ENCODE measurements at places on chromosomes 2 and 18.

DNA sequence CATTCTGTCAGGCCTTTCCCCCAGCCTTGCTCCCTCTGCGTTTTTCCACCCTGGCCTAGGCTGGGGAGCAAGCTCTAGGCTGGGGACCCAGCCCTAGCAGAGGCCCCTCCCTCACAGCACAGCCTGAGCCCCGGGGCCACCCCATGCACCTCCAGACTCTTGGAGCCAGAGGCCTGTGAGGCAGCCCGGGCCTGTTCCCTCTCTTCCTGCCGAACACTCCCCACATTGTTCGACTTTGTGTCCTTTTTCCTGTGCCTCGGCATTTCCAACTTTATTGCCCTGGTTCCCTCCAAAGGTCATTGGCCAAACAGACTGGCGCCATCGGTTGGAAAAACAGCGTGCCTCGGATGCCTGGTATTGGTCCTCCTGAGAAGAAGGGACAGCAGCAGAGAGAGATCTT lies 79.7 kb downstream of the HS1BP3 start:
- no peak for DNase-seq

GRCh38 chr2:30492619-30493018 lies 45.6 kb downstream of the LCLAT1 start:
- DNase-seq, result no peak

GRCh38 chr18:62777814-62778213 lies 62.5 kb downstream of the PHLPP1 start:
- DNase-seq, result no peak

DNA sequence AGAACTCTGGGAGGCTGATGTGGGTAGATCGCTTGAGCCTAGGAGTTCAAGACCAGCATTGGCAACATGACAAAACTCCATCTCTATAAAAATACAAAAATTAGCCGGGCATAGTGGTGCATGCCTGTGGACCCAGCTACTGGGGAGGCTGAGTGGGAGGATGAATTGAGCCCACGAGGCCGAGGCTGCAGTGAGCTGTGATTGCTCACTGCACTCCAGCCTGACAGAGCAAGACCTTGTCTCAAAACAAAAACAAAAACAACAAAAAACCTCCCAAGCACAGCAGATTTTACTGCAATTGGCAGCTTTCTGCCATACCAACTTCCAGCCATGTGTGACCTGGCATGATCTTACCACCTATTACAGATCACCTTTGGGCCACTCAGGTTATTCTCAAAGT lies 57.7 kb upstream of the LRPPRC start:
- no peak for DNase-seq

- DNase-seq, result no peak
These were observed 523.0 kb downstream of the ERBB4 start for GRCh38 chr2:212015588-212015987.

DNA sequence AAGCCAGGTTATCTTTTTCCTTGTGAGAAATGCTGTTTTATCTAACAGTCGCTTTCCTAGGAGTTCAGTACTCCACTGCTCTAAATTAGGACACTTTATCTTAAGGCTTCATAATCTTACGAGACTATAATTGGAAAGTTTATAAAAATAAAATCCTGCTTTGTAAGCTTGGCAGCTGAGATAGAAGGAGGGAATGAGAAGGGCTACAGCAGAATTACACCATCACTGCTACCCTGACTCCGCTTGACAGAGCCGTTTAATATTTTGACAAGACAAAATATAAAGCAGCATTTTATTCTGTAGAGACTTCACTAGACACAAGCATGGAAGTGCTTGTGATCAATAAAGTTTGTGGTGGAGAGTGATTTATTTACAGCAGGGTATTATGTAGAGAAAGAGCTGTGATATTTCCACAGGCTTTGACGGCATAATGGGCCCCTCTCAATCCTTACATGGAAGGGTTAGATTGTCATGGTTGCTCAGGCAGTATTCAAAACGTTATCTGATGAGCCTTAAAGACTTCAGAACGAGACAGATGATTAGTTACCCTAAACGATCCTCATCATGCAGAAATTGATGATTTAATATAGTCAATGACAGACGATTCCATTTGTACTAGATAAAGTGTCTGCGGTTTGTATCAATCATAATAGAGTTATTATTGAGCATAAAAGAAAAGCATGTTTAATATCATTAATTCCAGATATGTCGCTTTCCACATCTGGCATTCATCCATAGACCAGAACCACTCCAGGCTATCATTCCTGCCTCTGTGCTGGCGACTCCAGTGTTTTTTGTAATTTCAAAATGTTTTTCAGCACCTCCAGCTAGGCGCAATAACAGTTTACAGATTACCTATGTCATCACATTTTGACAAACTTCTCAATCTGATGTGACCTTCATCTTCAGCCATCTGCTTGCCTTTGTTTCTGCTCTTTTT lies 242.2 kb downstream of the FIGN start:
- DNase-seq, result no peak

DNA sequence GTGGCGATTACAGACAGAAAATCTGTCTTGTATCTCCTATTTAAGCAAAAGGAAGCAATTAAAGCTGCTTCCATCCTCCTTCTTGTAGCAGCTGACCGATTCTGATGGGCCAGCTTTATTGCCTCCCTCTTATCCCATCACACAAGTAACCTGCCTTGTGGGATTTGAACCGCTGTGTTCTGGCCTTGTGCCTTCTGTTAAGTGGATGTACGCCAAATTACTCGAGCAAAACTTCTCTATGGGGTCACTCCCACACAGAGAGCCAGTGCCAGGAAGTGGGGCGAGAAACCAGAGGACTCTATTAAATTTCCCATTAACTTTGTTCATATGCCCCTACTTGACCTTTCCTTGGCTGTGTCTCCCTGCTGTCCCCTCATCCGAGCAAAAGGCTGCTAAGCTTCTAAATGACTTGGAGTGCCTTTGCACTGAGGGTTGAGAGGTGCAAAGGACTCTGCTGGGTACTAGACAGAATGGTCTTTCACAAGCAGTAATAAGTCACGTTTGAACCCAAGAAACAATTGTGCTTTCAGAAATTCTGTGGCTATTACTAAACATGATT lies 672.5 kb downstream of the MBD2 start:
- no peak for DNase-seq

- DNase-seq, result no peak
These were observed 31.0 kb downstream of the VIT start for GRCh38 chr2:36727550-36727949.

- DNase-seq, result peak; percentile 42
These were observed 120.7 kb downstream of the FSHR start for GRCh38 chr2:49033394-49034185.

- no peak for DNase-seq
These were observed 15.2 kb upstream of the TMEM37 start for GRCh38 chr2:119416299-119416923.

DNA sequence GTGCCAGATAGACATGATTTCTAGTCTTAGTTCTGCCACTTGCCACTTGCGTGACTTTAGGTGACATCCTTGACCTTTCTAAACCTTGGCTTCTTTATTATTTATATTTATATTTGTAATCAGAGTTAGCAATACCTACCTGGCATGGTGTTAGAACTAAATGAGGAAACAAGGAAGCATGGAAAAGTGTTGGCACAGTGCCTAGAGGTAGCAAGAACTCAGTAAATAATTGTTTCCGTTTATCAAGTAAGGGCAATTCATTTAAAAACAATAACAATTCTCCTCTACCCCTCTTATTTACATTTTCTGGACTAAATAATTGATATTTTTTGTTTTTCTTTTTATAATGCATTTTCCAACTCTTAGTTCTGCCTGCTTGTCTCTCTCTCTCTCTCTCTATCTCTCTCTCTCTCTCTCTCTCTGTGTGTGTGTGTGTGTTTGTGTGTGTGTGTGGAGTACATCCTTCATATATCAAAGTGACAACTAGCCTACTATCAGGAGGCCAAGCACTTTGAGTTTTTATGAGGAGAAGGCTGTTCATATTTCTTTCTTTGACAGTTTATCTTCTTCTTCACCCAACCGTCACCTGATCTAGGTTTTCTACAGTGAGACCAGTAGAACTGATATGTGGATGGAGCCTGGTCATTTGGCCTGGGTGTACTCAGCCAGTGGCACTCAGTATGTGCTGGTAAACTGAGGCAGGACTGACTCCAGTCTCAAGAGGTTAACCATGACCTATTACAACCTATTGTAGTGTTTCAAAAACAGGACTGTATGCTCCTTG lies 134.5 kb downstream of the LRRTM1 start:
- DNase-seq, result no peak

DNA sequence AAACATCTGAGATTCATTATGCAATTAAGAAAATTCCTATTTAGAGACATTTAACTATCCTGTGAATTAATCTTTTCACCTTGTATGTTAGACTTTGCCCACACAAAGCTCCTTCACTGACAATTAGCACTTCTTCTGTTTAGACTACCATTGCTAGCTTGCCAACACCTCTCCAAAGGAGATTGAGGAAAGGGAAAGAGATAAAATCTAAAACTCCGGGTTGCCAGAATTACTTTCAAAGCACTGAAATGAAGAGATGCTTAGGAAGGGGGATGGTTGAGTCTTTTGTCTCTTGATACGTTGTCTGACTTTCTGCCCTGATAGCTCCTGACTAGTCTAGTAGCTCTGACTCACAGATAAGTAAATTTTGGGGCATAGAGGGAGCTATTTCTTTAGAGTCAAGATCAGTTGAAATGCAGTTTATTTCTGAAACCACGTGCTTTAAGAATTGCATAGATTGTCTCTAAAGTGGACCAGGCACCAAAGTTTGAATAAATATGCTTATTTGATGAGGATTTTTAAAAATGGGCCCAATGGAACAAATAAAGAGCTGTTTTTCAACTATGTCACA lies 74.1 kb upstream of the DSEL start:
- DNase-seq, result no peak

DNA sequence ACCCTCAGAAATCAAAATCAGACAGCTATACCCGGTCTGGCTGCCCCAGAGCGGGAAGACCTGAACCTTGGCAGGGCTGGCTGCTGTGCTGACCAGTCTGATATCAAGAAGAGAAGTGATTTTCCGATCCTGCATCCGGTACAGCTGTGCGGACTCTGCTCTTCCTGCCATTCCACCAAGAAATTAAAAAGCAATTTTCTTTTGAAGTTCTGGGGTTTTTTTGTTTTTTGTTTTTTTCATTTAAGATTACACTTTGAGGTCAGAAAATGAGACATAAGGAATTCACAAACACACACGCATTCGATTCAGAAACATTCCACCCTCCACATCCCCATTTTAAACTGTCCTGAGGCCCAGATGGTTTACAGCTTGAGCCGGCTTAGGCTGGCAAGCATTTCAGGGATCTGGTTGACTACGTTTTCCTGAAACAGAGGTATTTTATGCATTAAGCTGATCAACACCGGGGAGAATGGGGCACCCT lies 156.5 kb downstream of the COL6A3 start:
- no peak for DNase-seq

DNA sequence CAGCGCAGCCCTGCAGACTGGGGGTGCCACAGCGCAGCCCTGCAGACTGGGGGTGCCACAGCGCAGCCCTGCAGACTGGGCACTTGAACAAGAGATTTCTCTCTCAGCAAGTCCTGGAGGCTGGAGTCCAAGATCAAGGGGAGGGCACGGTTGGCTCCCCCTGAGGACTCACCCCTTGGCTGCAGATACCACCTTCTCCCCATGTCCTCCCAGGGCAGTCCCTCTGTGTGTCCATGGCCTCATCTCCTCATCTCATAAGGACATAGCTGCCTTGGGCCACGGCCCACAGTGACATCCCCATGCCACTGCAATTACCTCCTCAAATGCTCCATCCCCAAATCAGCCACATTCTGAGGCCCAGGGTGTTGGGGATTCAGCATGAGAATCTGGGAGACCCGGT lies 98.2 kb downstream of the TPO start:
- no peak for DNase-seq

DNA sequence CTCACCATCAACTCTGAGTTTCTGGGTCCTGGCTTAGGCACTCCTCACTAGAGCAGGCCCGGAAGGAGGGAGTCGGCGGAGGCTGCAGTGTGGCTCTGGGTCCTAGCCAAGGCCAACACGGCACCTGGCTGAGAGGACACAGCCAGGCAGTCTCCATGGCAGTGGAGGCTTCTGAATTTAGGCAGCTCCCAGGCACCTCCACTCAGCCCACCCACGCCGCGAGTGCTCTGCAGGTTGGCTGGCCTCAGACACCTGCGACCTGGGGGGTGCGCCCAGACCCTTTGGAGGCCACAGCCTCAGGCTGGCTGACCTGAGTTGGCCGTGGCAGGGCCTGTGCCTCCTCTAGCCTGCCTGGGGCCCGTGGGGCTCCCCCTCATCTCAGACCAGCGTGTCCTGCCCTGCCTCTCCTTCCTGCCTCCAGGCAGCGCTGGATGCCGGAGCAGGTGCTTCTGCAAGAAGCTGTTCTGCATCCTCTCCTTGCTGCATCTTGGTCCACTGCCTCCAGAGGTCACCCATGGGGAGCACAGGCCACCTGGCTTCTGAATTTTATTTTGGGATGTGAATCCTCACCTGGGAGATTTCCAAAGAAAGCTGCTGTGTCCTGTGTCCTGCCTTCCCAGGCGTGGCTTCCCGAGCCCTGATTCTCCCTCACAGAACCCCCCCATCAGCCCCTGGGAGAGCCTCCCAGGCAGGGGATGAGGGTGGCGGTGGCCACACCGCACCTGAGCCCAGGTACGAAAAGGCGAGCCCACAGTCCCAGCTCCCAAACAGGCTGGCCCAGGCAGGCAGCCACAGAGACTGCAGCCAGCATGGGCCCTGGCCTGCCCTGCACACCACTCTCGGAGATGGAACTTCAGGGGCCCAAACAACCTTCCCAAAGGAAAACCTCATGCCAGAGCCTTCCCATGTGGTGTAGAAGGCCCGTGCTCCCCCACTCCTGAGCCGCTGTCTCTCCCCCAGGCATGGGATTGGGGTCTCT lies 23.4 kb downstream of the AQP12A start:
- DNase-seq, result no peak

GRCh38 chr2:30436859-30437435 lies 10.1 kb upstream of the LCLAT1 start:
- DNase-seq, result no peak

DNA sequence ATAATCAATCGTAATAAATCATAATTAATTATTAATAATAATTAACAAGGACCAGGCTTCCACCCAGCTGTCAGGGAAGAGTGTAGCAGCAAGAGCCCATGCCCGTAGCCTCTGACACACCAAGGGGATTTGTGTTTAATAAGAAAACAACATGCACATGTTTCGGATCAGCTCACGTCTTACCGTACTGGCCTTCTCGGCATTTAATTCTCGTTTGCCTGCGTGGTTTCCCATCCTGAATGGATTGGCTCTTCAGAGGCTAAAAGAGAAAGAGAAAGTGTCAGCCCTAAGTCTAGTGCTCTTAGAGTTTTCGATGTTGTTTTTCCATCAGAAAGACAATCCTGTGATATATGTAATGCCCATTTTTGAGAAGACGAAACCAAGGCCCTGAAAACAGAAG lies 27.6 kb downstream of the MBP start:
- no peak for DNase-seq

- no peak for DNase-seq
These were observed 479.1 kb downstream of the SPAG16 start for GRCh38 chr2:213763354-213763753.

- no peak for DNase-seq
These were observed 163.6 kb upstream of the TMEM200C start for GRCh38 chr18:6058941-6059340.

DNA sequence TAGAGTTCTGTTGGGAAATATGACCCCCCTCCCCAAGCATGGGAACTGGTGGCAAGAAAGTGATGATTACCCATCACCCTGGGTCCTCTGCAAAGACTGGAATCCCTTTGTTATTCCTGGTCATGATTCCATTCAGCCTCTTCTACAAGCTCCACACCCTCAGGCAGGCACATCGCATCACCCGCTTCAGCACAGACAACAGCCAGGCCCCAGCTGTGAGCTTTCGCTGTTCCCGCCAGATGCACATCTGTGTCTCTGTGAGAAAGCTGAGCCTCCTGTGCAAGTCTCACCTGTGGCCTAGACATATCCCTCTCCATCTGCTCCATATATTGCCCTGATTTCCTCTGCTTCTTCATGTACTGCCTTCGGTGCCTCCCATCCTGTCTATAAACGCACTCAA lies 368.0 kb upstream of the RAB6C start:
- DNase-seq, result peak; percentile 48

All from NCI-H2227 treated with DMSO at 0.1 percent for 48 hours (cell line).